HS-27A (cell line): ENCODE measurements at places on chromosomes 4 and X.

GRCh38 chr4:186910385-186910784, 186.7 kb upstream of the FAT1 start:
- no peak for DNase-seq

GRCh38 chrX:83535417-83536196, 27.5 kb downstream of the POU3F4 start:
- DNase-seq: no peak

- no peak for DNase-seq
Measured at GRCh38 chr4:28686618-28687017, 1826.0 kb downstream of the STIM2 start.

GRCh38 chrX:44173219-44173618, 170.3 kb downstream of the EFHC2 start:
- no peak for DNase-seq

DNA sequence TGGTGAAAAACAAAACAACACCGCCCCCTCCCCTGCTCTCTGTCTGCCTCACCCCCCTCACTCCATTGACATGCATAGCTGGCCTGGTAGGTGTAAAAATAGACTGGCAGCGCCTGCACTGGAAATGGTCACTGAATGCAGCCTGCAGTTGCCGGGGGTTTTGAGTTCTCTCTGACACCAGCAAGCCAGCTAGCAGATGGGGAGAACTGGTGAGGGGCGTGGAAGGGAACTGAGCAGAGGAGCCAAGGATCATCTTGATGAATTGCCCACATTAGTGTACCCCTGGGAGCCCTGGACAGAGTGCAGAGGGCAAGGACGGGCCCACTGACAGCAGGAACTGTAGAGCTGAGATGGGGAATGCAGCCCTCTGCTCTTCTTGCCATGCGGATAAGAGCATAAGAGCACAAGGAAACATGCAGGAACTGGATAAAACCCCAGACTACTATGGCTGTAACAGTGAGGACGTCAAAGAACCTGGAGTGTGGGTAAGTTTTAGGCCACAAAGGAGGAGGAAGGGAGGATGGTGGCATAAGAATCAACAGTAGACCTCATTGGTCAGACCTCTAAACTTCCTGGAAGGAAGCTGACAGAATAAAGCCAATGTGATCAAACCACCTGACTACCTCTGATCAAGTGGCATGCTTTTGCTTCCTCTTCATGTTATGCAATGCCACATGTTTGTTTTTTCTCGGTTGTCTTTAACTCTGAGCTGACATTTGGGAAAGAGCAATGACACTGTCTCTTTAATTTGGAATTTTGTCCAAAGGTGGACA, 96.3 kb downstream of the ANK2 start:
- DNase-seq: no peak

DNA sequence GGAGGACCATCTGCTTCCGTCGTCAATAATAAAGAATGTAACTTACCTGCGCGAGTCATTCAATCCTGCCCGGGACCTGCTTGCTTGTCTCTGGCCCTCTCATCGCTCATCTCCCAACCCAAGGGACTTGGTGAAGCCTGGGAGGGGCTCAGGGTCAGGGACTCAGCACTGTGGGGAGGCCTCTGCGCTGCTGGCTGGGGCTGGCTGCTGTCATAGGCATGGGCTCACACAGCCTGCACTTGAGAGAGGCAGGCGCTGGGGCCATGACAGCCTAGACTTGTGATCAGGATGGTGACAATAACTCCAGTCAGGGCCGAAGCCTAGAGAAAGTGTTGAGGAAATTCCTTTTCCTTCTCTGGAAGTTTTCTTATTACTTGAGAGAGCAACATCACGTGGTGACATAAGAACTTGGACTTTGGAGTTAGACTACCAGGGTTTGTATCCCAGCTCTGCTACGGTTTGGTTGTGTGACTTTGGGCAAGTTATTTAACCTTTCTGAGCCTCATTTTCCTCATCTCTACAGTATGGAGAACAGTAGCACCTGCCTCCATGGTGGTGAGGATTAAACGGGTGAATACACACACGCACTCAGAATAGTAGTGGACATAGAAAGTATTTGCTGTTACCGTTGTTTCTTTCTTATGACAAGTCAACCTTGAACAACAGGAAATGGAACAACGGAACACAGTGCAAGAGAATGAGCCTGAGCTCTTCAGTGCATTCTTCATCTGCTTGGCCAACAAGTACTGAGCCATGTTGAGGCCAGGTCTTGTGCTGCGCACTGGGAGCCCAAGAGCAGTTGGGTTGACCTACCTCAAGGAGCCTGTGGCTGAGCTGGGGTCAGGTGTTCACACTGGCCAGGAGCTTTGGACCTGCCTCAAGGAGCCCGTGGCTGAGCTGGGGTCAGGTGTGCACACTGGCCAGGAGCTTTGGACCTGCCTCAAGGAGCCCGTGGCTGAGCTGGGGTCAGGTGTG, 60.5 kb downstream of the TBC1D14 start:
- no peak for DNase-seq

GRCh38 chr4:175054980-175055379, 136.8 kb downstream of the ADAM29 start:
- DNase-seq: no peak

- no peak for DNase-seq
Measured at GRCh38 chrX:152638443-152638904, 779 bp downstream of the GABRQ start.
